NCI-H1105 treated with DMSO at 0.1 percent for 48 hours (cell line): ENCODE measurements at places on chromosomes 2 and 18.

GRCh38 chr2:232281858-232282507 lies 96.6 kb upstream of the ALPP start:
- no peak for DNase-seq

- no peak for DNase-seq
Measured at GRCh38 chr2:26540306-26540705, 62.4 kb upstream of the OTOF start.

DNA sequence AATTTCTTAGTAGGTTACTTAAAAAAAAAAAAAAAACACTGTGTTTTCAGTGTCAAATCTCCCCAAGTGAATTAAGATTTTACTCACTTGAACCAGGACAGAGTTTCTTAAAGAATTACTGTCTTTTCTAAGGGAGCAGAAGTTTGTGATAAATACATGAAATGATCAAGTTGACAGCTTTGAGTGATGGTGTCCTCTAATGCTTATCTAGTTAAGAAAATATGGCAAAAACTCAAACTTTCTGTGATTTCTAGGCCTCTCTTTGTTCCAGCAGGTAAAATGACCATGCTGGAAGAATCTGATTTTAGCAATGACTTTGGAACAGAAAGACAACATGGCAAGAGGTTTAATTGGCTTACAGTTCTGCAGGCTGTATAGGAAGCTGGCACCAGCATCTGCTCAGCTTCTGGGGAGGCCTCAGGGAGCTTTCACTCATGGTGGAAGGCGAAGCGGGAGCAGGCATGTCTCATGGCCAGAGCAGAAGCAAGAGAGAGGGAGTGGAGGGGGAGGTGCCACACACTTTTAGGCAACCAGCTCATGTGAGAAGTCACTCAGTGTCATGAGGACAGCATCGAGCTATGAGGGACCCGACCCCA lies 6.6 kb downstream of the MAPRE2 start:
- DNase-seq = no peak

DNA sequence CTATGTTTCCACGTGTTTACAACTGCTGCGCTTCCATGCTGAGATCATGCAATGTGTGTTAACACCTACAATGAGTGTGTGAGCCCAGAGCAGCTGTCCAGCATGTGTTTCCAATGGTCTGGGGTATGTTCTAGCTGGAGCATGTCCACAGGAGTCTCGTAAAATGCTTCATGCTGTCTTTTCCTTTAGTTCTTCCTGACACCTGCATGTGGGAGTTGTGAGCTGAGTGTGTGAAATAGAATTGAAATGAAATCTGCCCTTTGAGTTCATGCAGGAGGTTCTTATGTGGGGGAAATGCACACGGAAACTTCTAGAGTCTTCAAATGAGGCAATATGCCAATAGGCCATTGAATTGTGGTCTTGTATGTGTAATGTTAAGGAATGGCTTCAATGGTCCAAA lies 205.1 kb downstream of the RND3 start:
- no peak for DNase-seq

GRCh38 chr2:136052369-136053362 lies 65.3 kb downstream of the CXCR4 start:
- DNase-seq = no peak

GRCh38 chr2:64250751-64251423 lies 106.7 kb upstream of the PELI1 start:
- no peak for DNase-seq
